HFFc6 (cell line): ENCODE measurements at places on chromosomes 13 and 19.

- no peak for DNase-seq
Measured at GRCh38 chr19:22332924-22333323, 46.7 kb downstream of the ZNF729 start.

- DNase-seq = no peak
Measured at GRCh38 chr19:48867746-48868113, 687 bp downstream of the PLEKHA4 start.

GRCh38 chr19:50192463-50193211, 10.8 kb upstream of the MYH14 start:
- no peak for DNase-seq

DNA sequence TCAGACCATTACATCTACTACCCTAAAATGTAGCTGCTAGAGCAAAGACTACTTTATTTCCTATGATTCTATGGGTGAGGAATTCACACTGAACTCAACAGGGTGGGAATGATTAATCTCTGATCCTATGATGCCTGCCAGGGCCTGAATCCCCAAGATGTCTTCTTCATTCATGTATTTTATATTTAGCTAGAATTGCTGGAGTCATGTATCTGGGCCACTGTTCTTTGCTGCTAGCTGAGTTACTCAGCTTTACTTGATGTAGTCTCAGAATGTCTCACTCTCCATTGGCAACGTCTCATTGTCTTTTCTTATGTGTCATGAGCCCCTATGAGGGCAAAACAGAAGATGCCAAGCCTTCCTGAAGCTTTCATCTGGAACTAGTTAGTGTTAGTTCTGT, 21.1 kb downstream of the ZNF582 start:
- no peak for DNase-seq

DNA sequence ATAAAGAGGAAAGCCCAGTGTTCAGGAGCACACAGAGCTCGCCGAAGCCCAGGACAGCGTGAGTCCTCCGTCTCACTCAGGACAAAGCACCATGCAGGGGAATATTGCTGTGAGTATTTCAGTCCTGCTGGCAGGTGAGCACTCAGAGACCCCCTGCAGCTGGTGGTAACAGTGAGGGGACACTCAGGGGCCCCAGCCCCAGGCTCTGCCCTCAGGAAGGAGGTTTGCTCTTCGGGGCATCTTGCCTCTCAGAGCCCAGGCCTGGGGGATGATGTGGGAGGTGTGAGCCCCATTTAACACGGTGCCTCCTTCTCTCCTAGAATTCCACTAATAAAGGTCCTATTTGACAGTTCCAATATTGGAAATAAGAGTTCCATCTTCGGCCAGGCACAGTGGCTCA, 14.8 kb downstream of the LILRA1 start:
- DNase-seq = no peak
